ENCODE measurements at places on chromosomes 11 and 22.

GRCh38 chr11:112294688-112295340 lies 34.2 kb upstream of the PLET1 start:
- no peak for DNase-seq

DNA sequence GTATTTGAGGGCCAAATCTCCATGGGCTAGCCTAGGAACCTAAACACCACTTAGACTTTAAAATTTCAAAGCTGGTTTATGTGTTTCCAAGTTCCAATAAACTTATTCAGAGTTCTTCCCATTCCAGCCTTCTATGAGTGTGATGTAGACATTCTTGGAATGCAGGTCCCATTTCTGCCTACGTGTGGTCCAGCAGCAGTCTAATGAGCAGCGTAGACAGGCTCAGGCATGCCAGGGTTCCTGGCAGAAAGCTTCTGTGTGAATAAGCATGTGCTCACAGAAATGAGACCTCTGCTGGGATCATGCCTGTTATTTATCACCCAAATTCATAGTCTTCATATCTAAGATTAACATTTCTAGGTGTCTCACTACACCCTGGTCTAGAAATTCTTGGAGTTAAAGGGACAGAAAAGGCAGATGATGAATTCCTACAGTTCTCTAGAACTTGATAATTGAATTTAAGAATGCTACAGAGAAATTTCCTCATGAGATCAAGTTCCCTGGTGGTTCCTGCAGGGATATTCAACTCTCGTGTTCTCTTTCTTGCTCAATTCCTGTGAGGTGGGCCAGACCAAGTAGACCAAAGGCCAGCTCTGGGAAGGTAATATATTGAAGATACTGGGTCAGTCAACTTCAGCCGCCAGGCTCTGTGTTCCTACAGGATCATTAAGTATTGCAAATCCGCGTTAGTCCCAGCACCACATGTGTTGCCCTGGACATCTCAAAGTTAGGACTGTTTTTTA lies 17.6 kb downstream of the RNF185 start:
- no peak for DNase-seq

DNA sequence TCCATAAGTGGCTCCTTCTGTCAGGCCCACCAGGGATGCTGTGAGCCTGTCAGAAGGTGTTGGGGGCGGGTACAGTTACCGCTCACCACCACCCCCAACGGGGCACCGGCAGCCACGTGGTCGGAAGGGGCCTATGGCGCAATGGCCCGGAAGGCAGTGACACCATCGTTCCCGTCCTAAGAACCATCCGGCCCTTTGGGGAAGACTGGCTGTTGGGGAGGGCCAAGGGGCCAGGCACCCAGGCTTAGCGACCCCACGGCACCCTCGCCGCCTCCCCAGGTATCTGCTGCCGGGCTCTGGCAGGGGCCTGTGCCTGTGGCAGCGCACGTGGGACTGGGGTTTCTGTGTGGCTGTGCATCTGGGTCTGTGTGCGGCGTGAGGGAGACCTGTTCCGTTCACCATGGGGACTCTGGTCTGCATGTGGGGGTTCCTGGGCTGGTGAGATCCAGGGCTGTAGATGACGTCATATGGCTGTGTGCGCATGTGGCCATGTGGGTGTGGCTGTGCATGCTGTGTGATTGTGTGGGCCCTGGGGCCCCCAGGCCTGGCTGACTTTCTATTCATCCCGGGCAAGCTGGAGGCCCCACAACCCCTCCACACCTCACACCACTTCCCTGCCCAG lies 717 bp downstream of the OSM start:
- peak; percentile 79 for DNase-seq

DNA sequence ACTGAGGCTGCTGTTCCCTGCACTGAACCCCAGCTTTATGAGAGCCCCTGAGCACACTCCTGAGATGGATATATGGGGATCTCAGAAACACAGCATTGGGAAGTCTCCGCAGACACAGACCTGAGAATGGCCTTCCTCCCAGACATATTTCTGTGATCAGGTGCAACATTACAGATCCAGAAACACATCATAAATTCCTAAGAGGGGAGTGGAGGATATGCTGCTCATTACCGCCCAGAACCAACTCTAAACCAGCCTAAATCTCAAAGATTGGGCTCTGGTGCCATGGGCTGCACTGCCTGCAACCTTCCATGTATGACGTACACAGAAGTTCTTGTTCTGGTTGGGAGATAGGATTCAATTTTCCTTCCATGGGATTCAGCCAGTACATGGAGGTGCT lies 102.0 kb downstream of the ME3 start:
- DNase-seq, result no peak

DNA sequence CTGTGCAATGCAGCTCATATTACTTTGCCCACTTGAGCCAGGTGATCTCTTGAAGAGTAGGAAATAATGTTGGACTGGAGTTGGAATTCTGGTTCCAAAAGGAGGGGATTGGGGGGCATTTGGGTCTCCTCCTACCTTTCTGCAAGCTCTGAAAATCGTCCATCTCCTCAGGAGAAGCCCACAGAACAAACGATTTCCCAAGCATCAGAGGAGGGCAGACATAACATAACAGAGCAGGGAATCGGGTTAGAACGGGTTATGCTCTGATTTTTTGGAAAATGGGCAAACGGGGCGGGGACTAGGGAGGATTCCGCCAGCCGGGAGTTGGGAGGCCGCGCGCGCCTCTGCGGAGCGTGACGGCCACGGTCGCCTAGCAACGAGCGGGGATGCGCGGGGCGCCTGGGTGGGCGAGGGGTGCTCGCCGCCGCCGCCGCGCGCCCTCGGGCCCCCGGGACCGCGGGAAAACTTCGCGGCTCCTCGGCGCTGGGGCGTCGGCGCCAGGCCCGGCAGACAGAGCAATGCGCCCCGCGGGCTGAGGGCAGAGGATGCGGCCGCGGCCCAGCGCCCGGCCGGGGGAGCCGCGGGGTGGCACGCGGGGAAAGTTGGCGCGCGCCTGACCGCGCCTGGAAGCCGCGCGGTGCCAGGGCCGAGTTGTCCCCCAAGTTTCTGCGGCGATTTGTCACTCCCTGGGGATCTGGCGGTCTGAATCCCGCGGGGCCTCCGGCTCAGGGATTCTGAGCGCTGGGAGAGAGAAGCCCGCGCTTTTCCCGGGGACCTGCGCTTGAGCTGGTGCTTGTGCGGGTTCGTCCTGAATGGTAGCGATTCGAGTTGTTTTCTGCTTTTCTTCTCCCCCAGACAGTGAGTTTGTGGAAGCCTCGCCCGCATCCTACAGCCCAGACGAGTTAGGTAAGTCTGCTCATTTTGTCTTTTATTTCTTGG lies 27.8 kb upstream of the AMOTL1 start:
- no peak for DNase-seq

- DNase-seq, result no peak
Observed at GRCh38 chr22:30400159-30400558, 3.3 kb downstream of the SEC14L2 start.

DNA sequence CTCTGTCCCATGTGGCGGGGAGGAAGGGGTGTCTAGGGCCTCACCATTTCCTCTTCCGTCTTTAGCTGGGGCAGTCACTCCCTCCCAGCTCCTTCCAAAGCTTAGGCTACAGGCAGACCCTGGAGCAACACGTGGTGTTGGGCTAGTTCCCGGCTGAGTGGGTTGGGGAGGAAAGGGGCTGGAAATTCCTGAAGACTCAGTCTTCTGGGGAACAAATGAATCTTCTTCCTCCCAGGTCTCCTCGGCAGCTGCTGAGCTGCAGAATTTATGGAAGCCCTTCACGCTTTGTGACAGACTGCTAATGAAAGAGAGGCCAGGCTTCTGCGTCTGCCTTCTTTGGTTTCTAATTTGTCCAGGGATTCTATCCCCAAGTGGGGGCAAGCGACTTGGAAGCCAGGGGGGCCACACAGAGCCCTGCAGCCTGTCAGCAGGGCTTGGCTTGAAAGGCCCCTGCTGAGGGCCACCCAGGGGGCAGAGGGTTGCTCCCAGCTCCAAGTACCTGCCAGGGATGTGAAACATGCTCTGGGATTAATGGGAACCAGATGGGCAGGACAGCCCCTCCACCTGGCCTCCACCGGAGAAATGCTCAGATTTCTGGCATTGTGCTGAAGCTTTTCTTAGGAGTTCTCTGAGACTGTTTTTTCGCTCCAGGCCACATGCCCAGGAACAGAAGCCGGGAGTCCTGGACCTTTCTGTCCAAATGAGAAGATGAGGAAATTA lies 123.1 kb downstream of the PKNOX2 start:
- DNase-seq, result no peak

GRCh38 chr11:33930317-33931021 lies 38.6 kb upstream of the LMO2 start:
- DNase-seq, result no peak

- no peak for DNase-seq
Observed at GRCh38 chr11:135036488-135037297, 624.7 kb upstream of the B3GAT1 start.

- no peak for DNase-seq
Observed at GRCh38 chr11:122023614-122024250, 92.3 kb downstream of the BLID start.

DNA sequence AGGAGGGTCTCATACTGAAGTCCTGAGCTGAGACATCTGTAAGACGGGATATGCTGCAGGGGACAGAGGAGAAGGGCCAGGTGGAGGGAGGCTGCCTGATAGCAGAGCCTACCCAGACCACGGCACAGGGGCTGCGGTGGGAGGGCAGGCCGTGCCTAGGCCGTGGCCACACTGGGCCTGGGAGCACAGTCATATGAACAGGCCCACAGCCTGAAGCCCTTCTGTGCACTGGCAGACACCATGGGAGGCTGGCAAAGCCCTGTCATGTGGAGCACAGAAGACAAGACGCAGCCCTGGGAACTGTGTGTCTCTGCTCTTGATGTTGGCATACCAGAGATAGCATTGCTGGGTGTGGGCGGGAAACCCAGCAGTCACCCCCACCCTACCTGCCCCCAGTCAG lies 3.3 kb downstream of the SPATA19 start:
- DNase-seq, result no peak

DNA sequence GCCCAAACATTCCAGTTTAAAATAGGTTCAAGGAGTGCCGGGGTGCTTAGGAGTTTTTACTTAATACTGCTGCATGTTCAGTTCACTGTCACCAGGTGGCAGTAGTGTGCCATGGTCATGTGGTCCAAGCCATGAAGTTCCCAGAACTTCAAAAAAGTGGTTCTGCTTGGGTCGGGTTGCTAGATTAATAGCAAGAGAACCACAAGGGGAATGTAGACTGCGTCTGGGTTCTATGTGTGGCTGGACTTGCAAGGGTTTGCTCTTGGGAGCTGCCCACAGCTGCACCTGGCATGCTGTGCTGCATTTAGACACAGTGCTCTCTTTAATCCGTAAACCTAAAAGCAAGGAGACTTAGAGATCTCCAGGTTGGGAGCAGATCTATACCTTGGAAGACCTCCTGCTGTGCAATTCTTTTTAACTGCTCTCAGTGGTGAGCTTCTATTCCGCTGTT lies 6.5 kb upstream of the SPON1 start:
- DNase-seq, result no peak

- DNase-seq, result no peak
Observed at GRCh38 chr11:107819361-107820014, 39.1 kb downstream of the SLC35F2 start.

Data from stimulated activated CD8-positive, alpha-beta memory T cell treated with anti-CD3 and anti-CD28 coated beads, Interleukin-4, amount 100 ng/mL, for 24 hours (primary cell).